ENCODE measurements at places on chromosomes 2 and 18.

DNA sequence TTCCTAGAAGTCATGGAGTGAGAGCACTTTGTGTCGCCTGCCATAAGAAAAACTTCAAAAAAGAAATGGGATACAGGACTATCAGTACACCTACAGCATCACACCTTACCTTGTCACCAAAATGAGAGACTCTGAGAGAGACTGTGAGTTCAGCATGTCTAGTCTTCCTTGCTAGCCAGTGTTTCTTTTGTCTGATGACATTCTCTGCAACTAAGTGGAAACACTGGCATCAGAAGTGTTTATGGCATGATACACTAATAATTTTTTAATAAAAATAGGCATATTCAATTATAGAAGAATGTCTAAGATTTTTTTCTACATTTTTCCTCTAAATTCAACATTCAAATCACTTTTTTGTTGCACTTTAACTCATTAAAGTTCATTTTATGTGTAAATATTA is 9.0 kb downstream of the RBM43 start:
- DNase-seq = no peak

DNA sequence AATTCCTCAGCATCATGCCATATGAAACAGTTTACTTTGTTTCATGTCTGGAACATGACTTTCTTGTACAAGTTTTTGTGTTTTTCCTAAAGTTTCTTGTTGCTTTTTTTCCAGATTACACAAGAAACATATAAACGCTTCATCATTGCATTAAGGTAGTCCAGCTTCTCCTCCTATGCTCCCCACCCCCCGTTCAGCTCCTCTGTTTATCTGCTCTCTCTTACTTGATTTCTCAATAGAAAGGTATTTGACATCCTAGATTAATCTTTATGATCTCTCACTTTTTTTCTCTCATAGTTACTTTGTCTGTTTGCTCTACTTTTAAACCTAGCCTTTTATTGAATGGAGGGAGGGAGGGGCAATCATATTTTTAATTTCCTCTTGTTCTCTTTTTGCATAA is 25.4 kb downstream of the SLC40A1 start:
- no peak for DNase-seq

- DNase-seq = no peak
These were observed 182.6 kb downstream of the DCDC2C start for GRCh38 chr2:3885629-3886628.

DNA sequence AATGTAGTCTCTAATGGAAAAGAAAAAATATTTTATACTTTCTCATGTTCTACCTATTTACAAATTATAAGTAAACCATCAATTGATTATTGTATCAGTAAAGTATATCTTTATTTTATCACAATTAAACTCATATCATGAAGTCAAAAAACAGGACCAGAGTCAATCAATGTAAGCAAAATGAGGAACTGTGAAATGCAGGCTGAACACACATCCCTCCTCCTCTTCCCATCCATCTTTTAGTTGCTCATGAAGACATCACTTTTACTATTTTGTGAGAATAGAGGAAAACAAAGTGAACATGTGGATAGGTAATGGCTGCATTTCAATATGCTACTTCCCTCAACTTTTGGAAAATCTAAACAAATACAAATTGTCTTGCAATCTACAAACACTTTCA is 188.8 kb upstream of the PGAP1 start:
- DNase-seq = no peak

GRCh38 chr2:60438653-60439052 is 114.8 kb downstream of the BCL11A start:
- no peak for DNase-seq

DNA sequence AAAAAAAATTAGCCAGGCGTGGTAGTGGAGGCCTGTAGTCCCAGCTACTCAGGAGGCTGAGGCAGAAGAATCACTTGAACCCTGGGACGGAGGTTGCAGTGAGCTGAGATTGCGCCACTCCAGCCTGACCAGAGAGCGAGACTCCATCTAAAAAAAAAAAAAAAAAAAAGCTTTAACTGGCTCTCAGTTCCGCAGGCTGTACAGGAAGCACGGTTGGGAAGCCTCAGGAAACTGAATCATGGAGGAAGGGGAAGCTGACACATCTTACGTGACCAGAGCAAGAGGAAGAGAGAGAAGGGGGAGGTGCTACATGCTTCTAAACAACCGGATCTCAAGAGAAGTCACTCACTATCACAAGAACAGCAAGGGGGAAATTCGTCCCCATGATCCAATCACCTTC is 505.6 kb upstream of the SLC8A1 start:
- DNase-seq = no peak

DNA sequence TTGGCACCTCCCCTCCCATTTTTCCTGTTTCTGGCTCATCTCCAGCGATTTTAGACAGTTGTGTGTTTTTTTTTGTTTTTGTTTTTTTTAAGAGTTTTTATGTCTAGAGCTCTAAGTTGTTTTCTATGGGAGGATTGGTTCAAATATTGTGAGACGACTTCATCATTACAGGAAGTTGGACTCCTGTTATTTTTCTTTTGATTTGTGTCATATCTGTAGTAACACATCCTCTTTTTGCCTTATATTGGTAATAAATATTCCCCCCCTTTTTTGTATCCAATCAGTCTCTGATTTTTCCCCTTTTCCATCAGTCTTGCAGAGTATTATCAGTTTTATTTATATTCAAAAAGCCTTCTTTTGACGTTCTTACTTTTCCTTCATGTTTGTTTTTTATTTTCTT is 89.0 kb downstream of the KIAA1328 start:
- no peak for DNase-seq

DNA sequence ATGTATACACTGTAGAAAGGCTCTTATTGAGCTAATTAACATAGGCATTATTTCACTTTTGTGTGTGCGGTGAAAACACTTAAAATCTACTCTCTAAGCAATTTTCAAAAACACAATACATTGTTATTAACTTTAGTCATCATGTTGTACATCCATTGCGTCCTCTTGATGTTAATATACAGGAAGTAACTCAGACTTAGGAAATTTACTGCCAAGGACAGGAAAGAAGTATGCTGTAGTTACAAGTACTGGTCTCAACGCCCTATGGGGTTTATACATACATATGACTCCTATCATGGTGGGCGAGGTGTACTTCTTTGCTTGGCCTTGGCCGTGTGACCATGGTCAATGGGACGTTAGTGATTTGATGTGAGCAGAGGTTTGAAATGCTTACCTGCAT is 15.5 kb downstream of the SCTR start:
- DNase-seq = no peak

GRCh38 chr2:202104286-202104870 is 31.3 kb downstream of the KIAA2012 start:
- DNase-seq = no peak

GRCh38 chr2:9809064-9809356 is 34.3 kb upstream of the TAF1B start:
- DNase-seq = no peak

- DNase-seq = no peak
These were observed 446.1 kb downstream of the EIPR1 start for GRCh38 chr2:2931318-2932075.

- no peak for DNase-seq
These were observed 215.4 kb downstream of the KLHL29 start for GRCh38 chr2:23600346-23600745.

- DNase-seq = no peak
These were observed 16.8 kb upstream of the BCL11A start for GRCh38 chr2:60570251-60570650.

- no peak for DNase-seq
These were observed 13.8 kb upstream of the SATB2 start for GRCh38 chr2:199471443-199472057.

- DNase-seq = no peak
These were observed 123.3 kb downstream of the ACKR3 start for GRCh38 chr2:236692937-236693336.

DNA sequence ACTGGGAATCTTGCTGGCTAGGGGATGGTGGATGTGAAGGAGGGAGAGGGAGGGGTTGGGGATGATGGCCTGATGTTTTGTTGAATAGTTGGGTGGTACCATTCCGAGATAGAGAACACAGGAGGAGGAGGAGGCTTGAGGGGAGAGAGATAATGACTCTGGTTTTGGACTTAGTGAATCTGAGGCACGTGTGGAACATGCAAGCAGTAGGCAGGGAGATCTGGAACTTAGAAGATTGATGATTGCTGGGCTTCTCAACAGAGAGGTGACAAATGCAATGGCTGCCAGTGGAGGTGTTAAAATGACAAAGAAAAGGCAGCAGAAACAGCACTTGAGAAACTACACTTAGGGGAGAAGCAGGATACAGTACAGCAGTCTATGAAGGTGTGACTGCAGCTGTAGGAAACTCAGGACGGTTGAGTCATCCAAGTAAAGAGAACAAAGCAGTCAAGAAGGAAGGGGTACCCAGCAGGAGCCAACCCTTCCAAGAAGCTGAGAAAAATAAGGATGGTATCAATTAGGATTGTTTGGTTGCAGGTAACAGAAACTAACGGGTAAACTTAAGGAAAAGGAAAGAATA is 221.4 kb upstream of the FBXO11 start:
- DNase-seq = no peak

- DNase-seq = no peak
These were observed 65.7 kb upstream of the ZNF236 start for GRCh38 chr18:76756531-76757253.

DNA sequence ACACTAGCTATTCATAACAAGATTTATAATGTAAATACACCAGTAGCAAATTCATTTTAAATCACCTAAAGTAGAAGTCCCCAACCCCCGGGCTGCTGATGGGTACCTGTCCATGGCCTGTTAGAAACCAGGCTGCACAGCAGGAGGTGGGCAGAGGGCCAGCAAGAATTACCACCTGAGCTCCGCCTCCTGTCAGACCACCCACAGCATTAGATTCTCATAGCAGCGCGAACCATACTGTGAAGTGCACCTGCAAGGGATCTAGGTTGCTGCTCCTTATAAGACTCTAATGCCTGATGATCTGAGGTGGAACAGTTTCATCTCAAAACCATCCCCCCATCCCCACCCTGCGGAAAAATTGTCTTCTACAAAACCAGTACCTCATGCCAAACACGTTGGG is 71.3 kb downstream of the KANSL1L start:
- no peak for DNase-seq

GRCh38 chr2:29080886-29081743 is 6.8 kb upstream of the PCARE start:
- no peak for DNase-seq

GRCh38 chr2:239669181-239669898 is 268.5 kb upstream of the HDAC4 start:
- DNase-seq = no peak

DNA sequence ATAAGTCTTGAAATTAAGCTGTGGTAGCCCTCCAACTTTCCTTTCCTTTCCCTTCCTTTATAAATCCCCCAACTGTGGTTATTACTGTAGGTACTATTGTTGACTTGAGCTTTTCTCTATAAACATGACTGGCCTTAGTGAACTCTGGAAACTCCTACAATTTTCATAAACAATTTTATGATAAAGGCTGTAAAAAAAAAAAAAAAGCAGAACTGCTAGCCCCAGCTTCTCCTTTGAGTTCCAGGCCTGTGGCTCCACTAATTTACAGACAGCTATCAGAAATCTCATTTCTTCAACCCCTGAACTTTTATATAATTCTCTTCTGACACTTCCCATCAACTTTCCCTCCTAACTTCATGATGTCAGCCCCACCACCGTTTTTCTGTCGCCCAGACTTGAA is 174.3 kb downstream of the IKZF2 start:
- DNase-seq = no peak

DNA sequence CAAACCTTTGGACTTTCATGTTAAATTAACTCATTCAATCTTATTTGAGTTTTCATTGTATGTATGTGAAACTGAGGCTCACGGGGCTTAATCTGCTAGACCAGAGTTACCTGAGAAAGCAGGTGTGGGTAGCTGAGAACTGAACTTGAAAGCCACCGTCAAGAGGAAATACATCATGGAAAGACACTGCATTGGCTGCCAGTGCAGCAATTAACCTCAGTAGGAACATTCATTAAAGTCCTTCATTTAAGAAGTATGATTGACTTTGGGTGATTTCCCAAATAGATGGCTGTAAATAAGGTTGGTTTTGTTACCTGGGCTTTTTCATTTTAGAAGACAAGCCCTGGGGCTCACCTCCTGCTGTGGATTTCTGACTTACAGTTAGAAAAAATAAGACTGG is 36.5 kb upstream of the MGAT5 start:
- DNase-seq = no peak

GRCh38 chr18:32175265-32175664 is 14.6 kb upstream of the MEP1B start:
- no peak for DNase-seq

DNA sequence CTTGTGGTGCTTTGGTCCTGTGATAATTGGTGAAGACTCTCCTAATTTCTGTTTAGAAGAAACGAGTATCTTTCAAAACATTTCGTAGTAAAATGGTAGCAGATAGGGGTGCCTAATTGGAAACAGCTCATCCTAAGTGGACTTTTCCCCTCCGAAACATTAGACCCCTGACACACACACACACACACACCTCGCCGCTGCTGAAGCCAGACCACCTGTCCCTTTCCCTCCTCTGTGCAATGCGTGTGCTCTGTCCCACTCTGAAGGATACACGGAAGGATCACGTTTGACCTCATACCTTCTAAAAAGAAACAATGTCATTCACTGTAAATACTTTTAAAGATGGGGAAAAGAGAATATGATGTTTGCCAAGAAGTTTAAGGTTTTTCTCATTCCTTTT is 36.2 kb upstream of the TMEM87B start:
- no peak for DNase-seq

DNA sequence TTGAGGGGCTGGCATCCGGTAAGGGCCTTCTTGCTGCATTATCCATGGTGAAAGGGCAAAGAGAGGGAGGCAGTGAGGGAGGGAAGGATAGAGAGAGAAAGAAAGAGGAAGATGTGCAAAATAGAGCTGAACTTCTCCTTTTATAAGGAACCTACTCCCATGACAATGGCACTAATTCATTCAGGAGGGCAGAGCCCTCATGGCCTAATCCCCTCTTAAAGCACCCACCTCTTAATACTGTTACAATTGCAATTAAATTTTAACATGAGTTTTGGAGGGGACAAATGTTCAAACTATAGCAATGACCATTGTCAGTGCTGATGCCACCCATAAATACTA is 60.2 kb downstream of the CXCR4 start:
- DNase-seq = no peak

GRCh38 chr2:127359520-127359919 is 28.3 kb downstream of the MAP3K2 start:
- DNase-seq = no peak

- DNase-seq = no peak
These were observed 150.4 kb upstream of the SLC1A4 start for GRCh38 chr2:64838817-64839216.

DNA sequence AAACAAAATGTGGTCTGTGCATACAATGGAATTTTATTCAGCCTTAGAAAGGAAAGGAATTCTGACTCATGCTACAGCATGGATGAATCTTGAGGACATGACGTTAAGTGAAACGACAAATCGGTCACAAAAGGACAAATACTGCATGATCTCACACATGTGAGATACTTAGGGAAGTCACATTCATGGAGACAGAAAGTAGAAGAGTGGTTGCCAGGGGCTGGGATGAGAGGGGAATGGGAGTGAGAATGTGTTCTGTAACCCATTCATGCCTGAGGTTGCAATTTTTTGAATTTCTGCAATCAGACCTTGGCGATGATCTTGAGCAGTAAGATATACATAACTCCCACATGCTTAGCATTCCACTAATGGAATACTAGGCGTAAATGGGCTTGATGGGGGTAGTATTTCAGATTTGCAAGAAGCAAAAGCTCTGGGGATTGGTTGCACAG is 22.0 kb downstream of the FHL2 start:
- DNase-seq = no peak

GRCh38 chr18:9631814-9632496 is 17.6 kb upstream of the PPP4R1 start:
- no peak for DNase-seq

GRCh38 chr2:74242354-74243071 is 44.1 kb downstream of the MTHFD2 start:
- no peak for DNase-seq
